CD14-positive monocyte (primary cell): ENCODE measurements at places on chromosomes 5 and 9.

- DNase-seq, result no peak
Measured at GRCh38 chr5:151862811-151863472, 61.7 kb downstream of the GLRA1 start.

- no peak for DNase-seq
Measured at GRCh38 chr5:181200816-181201215, 4.2 kb downstream of the TRIM7 start.

DNA sequence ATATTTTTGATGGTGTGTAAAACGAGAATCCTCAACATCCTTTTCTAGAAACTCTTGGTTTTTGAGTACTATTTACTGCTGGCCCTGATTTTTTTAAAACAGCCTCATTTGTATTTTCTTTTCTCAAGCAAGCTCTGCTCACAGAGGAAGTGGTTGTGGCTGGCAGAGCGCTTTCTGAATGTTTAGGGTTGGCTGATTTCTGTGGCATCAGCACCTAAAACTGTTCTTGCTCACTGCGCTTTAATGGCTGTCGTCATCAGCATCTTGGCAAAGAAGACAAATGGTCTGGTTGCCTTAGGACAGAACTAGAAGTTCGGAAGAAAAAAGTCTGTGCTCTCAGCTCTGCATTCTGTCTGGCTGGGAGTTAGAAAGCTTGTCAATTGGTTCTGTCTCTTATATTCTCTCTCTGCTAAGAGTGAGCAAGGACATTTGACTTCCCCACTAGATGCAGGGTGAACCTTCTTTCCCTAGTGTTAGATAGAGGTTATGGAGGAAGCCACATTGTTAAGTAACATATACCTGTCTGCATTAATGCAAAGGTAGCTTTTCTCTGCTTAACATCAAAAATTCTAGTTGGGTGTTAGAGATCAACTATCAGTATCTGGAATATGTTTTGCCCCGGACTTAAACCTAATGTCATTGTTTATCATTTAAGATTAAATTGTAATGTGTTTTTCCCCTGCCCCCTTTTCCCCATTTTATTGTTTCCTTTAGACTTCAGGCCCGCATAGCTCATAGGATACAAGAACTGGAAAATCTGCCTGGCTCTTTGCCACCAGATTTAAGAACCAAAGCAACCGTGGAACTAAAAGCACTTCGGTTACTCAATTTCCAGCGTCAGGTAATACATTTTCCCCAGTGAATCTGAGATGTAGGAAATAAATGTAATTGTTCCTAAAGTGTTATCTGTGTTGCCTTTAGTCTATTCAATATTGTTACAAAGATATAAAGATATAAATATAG is 39.0 kb downstream of the SMARCA2 start:
- DNase-seq, result no peak

GRCh38 chr5:136963504-136963903 is 535.6 kb downstream of the SPOCK1 start:
- no peak for DNase-seq

DNA sequence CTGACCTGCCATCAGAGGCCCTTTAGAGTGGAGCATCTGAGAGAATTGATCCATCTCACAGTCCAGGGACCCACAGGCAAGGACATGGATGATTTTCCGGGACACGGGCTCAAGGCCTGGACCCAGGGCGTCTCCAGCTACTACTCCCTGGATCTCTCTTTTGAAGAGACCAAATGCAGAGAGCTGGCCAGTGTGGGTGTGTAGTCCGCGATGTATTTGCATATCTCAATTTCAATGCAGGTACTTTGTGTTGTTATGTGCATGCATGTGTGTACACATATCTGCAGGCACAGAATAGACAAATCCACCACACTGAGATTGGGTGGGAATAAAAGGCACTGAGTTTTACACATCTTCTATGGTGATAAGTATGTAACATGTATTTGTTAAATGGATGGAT is 30.8 kb upstream of the ASTN2 start:
- DNase-seq, result no peak

GRCh38 chr5:1824109-1824821 is 23.1 kb downstream of the NDUFS6 start:
- DNase-seq, result no peak

DNA sequence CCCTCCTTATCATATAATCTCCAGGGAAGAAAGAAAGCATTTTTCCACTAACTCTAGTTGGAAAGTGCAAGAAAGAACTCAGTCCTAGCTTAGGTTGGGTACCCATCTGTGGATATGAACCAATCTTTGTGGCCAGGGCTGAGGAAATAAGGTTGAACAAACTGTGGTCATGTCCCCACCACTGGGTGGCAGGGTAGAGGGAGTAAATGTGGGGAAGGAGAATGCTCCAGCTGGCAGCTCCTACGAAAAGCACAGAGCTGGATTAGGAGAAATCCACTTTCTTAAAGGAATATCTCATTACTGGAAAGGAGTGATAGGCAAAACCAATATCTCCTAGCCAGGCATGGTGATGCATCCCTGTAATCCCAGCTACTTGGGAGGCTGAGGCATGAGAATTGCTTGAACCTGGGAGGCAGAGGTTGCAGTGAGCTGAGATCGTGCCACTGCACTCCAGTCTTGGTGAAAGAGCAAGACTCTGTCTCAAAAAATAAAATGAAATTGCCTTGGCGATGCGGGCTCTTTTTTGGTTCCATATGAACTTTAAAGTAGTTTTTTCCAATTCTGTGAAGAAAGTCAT is 175.1 kb downstream of the CCDC192 start:
- DNase-seq, result no peak

DNA sequence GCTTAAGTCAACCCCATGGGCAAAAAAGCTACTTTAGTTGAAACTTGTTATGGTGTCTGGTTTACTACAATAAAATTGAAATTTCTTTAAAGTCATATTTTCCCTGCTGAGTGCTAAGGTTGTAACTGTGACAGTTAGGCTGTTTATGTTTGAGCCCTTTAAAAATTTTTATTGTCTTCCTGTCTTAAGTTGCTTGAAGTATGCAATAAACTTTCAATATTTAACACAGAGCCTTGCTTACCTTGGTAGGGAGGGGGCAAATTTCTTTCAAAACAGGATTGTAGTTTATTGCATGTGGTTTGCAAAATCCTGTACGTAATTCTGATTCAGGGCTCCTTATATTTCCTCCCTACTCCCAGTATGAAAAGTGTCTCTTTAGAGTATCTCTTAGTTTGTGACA is 465.5 kb upstream of the ACTBL2 start:
- DNase-seq, result no peak

DNA sequence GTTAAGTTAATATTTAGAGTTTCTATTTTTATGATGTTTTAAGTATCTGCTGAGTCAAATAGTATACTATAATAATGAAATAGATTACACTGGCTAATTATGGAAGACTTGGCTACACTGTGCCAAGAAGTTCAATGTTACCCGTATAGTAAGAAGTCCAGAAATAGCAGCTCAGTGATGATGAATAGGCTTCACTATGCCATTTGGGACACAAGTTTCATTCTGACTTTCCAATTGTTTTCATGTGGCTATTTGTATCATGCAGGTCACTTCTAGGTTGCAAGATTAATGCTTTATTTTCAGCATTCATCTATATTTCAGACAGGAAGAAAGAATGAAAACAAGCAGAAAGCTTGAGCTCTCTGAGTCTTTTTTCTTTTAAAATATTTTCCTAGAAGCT is 194.5 kb upstream of the RIOK2 start:
- no peak for DNase-seq

GRCh38 chr9:109193974-109194556 is 27.0 kb upstream of the FRRS1L start:
- DNase-seq, result no peak

GRCh38 chr9:21964925-21965385 is 29.2 kb downstream of the CDKN2A start:
- no peak for DNase-seq

- DNase-seq, result no peak
Measured at GRCh38 chr5:154737667-154738320, 17.4 kb upstream of the LARP1 start.

GRCh38 chr5:135174315-135175096 is 140.5 kb upstream of the PITX1 start:
- DNase-seq, result no peak

DNA sequence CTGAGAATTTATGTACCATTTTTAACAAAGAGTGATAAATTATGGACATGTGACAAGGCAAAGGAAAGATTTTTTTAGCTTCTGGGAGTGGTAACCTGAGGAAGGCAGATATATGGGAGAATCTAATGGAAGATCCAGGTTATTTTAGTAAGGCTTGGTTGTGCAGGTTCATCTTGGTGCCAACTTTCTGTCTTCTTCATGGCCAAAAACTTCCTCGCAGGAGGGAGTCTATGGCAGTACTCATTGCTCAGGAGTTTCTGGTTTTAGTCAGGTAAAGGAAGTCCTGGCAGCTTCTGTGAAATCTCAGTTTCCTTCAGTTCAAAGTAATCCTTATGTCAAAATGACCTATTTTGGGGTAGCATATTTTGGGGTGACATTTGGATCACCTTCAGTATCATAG is 248.3 kb upstream of the KCNN2 start:
- DNase-seq, result no peak

GRCh38 chr9:37381094-37381741 is 41.3 kb upstream of the GRHPR start:
- DNase-seq, result no peak

GRCh38 chr9:116191576-116192415 is 38.2 kb downstream of the PAPPA start:
- no peak for DNase-seq

DNA sequence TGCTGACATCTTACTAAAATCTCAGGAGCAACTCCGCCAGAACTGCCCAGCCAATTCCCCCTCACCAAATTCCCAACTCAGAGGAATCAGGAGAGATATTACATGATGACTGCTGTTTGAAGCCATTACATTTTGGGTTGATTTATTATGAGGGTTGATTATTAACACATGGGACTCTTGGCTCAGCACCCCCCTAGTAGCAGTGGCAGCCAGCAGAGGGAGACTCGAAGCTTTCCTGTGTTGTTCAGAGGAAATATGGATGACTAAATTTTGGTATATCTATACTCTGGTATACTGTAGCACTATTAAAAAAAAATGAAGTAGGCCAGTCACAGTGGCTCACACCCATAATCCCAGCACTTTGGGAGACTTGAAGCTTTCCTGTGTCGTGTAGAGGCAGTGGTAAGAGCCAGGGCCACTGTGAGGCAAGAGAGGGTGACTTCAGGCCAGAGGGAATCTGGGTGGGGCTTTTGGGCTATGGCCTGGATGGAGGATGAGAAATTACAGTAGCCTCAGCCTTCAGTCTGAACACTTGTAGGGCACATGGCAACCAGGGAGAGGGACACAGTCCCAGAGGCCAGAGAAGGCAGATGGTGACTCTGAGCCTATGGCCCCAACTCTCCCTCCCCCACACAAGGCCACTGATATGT is 111.4 kb downstream of the LHX2 start:
- no peak for DNase-seq

DNA sequence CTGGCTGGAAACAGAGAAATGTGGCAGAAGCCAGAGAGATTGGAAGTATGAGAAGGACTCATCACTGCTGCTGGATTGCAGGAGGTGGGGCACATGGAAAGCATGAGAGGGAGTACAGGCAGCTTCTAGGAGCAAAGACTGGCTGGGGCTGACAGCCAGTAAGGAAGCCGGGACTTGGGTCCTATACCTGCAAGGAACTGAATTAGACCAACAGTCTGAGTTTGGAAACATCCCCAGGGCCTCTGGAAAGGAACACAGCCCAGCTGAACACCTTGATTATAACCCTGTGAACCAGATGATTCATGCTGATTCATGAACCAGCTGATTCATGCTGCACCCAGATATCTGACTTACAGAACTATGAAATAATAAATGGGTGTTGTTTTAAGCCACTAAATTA is 93.4 kb downstream of the OSTF1 start:
- no peak for DNase-seq

GRCh38 chr5:166596043-166596442 is 1695.4 kb upstream of the WWC1 start:
- DNase-seq, result no peak

GRCh38 chr9:71680189-71680980 is 87.9 kb downstream of the CEMIP2 start:
- DNase-seq, result no peak
